ENCODE measurements at places on chromosomes 4 and X. TPM values are rescaled to one million over a fixed set of nuclear protein-coding genes. Genes with fewer than 3 reads are reported as not detected.

Gene MAGEC2
- not detected for total RNA-seq

Gene PAK3
- 1.1 TPM for total RNA-seq

DNA sequence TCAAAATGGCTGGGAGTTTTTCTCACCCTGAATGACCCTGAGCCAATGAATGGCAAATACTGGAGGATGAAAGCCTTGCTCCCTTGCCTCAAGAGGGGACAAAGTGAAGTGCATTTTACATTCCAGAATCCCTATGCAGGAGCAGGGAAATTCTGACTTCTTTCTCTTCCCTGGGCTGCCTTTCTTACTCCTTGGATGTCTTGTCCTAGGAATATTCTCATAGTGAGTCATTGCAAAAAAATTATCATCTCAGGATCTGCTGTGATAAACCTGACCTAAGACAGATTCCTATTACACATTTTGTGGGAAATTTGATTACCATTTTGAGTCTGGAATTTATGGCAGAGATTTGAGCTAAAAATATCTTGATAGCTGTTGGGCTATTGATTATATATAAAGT, 199.9 kb downstream of the TMA16 start:
- no peak for DNase-seq

DNA sequence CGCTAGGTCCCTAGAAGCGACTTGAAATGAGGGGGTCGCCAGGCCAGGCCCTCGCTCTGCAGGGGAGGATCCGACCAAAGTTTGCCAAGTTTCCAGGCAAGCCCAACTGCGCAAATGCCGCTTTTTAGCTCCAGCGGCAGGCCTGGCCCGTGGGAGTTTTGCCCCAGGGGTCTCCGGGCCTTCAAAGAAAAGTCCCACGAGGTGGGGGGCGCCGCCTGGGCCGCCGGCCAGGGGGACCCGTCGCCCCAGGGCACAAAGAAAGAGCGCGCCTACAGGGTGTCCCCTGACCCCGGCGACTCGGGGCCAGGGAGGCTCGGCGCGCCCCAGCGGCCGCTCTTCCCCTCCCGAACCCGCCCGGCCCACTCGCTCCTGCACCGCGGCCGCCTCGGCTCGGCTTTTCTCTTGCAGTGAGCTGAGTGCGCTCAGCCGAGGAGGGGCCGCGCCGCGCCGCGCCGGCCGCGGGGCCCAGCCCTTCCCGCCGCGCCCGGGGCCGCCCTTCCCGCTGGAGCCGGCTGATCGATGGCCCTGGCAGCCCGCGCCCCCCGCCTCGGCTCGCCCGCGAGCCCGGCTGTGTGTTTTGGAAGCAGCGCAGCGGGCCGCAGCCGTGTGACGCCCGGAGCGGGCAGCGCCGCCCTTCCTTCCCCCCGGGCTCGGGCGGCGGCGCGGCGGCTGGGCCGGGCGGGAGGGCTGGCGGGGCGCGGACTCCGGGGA, 754 bp upstream of the KLF3 start:
- DNase-seq = peak; percentile 89

GRCh38 chr4:33746979-33747378, 2497.3 kb downstream of the ARAP2 start:
- no peak for DNase-seq

DNA sequence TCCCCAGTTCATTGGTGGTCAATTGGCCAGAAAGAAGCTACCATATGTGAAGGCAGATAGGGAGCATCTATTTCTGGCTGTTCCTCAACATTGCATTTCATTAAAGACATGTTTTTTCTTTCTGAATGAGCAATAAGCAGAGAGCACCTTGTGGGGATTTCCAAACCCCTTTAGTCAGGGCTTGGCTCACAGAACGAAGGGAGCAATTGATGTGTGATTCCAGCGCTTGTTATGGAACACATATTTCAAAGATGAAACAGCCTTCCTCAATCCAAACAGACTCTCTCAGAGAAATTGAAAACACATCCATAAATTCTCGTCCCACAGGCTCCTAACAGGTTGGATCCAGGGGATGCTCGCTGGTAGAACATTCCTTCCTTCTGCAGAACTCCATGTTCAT, 84.1 kb downstream of the CLCN4 start:
- no peak for DNase-seq

Measured in mucosa of descending colon (tissue), 3 donors.